Activated CD8-positive, alpha-beta memory T cell treated with anti-CD3 and anti-CD28 coated beads for 24 hours (primary cell): ENCODE measurements at places on chromosomes 16 and 17.
A peak's percentile ranks its signal among the peaks of the same experiment; 100 is the strongest.

DNA sequence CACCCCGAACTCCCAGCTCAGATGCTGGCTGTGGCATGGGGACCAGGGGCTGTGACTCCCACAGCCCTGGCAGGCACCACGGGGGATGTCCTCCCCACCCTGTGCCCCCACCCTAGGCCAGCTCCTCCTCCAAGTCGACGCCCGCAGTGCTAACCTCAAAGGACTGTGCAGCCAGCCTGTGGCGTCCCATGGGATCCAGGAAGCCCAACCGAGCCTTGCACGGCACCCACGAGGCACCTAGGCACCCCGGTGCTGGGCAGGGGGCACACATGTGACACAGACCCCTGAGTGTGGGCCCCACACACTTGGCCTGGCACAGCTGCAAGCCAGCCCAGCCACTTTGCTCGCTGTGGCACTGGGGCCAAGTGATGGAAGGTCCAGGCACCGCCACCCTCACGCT, 3.9 kb downstream of the GCGR start:
- no peak for DNase-seq

GRCh38 chr17:64111831-64112230, 18.1 kb downstream of the ERN1 start:
- DNase-seq, result no peak

DNA sequence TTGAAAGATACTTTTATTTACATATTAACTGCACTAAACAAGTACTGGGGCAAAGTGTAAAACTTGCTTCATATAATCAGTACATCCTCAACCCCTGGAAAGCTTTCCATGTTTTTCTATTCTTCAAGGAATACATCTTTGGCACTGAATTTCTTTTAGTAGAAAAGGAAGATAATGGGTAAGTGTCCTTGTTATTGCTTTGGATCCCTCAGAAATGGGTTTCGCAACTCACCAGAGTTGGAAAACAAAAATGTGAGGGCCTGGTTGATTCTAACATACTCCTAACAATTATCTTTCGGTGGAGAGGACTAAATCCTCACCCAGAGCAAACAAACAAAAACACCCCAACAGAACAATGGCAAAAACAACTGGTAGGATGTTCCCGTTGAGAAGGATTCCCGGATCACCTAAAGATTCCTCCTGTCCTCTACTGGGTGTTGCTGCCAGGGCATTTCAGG, 120.4 kb downstream of the PARN start:
- DNase-seq, result no peak

GRCh38 chr16:28001184-28001583, 62.3 kb downstream of the GSG1L start:
- no peak for DNase-seq

GRCh38 chr16:14285513-14286367, 214.6 kb downstream of the MRTFB start:
- DNase-seq, result peak; percentile 100

DNA sequence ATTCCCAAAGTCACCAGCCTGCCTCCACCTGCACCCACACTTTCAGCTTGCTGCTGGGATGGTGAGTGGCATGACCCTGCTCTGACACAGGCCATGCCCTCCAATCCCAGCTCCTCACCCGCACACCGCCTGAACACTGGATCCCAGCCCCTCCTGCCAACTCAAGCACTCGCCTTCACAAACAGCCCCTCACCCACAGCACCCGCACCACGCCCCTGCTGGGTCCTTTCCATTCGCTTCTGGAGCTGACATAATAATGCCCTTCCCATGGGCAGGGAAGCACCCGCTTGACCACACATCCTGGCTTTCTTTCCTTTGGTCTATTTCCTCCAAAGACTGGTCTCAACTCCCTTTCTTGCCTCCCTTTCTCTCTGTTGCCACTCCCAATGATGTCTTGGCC, 57.6 kb downstream of the RAB11FIP4 start:
- no peak for DNase-seq
